ENCODE measurements at places on chromosomes 7 and 10. TPM values are rescaled to one million over a fixed set of nuclear protein-coding genes. Genes with fewer than 3 reads are reported as not detected.

Gene PLPP4
- 0.62 TPM for total RNA-seq

Gene CHAT
- total RNA-seq, result not detected

Gene IFIT1B
- not detected for total RNA-seq

Gene COL13A1
- total RNA-seq, result 35.9 TPM

Gene PDAP1
- 121 TPM for total RNA-seq

Gene TMEM270
- total RNA-seq, result not detected

Gene HABP2
- total RNA-seq, result not detected

Gene TRPV5
- total RNA-seq, result not detected

Data from uterine smooth muscle cell (primary cell).